ENCODE measurements at places on chromosomes 7 and 10.

- no peak for DNase-seq
Measured at GRCh38 chr7:6387734-6388294, 59.9 kb downstream of the DAGLB start.

GRCh38 chr10:77431209-77431611 is 206.4 kb downstream of the KCNMA1 start:
- no peak for DNase-seq

DNA sequence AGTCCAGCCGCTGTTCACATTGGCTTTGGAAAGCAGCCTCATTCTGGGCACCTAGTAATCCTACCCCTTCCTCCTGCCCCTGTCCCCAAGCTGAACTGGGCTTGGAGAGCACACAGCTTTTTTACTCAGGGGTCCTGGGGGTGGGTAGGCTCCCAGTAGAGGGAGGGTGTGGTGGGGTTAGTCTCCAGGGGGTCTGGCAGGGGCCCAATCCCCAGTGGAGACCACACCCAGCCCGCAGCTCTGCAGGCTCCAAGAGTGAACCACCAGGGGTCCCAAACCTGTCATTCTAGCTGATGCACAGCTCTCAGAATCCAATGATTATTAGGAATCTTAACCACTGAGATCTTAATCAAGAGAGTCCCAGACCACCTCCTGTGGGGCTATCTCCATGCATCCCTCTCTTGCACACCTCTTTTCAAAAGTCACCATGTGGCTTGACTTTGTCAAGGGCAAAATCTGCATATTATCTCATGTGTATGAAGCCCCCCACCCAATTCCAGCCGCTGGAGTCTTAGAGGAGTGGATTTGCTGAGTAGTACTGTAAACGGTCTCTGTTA is 2.7 kb downstream of the HOXA11 start:
- DNase-seq, result no peak

GRCh38 chr7:18347170-18347569 is 148.4 kb upstream of the HDAC9 start:
- no peak for DNase-seq

DNA sequence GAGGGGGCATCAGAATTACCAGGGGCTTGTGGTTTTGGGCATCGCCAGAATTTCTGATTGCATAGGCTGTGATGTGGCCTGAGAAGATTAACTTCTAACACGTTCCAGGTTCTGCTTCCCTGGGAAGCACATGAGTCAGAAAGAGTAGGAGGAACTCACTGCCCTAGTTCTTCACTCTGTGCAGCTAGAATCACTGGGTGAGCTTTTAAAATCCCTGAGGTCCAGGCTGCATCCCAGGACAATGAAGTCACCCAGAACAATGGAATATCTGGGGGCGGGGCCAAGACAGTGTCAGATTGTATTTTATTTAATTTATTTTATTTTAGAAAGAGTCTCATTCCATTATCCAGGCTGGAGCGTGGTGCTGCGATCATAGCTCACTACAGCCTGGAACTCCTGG is 636.5 kb downstream of the CALN1 start:
- DNase-seq, result no peak

GRCh38 chr10:2094171-2094570 is 356.8 kb upstream of the ADARB2 start:
- no peak for DNase-seq

DNA sequence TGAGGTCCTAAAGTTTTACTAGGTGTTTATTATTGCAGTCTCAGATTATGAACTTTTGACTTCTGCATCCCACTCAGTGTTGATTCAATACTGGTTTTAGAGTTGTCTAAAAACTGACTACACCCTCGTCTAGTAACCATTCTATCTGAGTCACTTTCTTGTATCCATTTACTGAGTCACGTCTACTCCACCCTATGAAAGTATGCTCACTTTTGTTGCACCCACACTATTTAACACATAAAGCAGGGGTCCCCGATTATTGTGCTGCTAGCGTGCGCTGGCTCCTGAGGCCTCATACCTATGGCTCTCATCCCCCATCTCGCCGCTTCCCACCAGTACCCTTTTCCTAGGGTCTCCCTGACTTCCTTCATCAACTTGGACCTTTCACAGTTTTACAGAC is 2.0 kb downstream of the SAMD9 start:
- DNase-seq, result no peak

- no peak for DNase-seq
Measured at GRCh38 chr7:147584771-147585193, 1005.8 kb upstream of the C7orf33 start.

- no peak for DNase-seq
Measured at GRCh38 chr10:132036887-132037675, 28.7 kb upstream of the JAKMIP3 start.

DNA sequence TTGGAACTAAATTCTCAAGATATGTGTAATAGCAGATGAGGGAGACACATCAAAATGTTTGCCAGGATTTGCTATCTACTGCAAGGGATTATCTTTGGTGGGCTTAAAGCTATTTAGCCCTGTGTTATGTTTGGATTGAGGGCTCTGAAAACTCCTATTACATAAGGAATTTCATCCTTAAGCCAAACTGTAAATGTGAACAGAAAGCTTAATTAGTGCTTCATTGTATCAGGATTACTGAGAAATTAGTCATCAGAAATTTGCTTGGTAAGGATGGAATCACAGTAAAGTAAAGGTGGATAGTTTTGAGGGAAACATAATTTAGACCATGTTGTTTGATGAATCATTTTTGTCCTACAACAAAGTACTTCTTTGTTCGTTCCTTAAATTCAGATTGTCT is 8.3 kb downstream of the ANKRD7 start:
- DNase-seq, result no peak

- no peak for DNase-seq
Measured at GRCh38 chr10:71782221-71782916, 9.0 kb upstream of the VSIR start.

DNA sequence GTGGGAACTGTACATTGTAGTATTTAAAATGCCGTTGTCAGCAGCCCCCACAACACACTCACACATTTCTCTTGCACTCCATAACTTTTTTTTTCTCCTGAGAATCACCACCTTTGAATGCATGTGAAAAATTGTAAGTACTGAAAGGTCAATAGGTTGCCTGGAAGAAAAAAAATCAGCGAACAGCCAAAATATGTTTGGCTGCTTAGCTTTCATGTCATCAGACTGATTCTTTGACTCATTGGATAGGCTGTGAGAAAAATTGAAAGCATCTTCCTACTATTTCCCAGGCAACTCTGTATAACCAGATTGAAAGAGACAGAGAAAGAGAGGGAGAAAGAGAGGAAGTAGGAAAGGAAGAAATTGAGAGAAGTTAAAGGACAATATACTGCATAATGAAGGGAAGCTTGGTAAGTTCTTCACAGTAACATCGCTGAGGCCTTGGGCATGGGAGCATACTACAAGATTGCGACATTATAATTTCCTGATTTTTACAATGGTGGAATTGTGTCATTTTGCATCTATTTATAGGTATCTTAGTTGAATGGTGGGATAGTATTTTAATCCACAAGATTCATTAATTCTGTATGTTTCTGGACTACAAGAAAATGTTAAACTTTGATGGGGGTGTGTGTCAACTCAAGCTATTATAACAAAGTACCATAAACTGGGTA is 249.3 kb upstream of the KCND2 start:
- DNase-seq, result no peak

DNA sequence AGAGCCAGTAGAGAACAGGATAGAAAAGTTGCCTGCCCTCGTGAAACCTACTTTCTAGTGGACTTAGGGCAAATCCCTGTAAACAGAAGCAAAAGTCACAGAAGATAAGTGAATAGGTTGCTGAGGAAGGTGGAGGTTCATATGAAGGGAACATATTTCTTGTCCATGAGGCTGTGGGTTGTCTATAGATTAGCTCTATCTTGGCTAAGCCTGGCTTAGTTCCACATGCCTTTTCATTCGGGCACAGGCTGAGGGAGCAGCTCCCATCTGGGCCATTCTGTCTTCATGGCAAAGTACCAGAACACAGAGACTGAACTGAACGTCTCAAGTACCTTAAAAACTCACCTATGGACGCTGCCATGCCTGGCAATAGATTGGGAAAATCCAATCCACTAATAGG is 45.3 kb downstream of the BZW2 start:
- no peak for DNase-seq

- DNase-seq, result no peak
Measured at GRCh38 chr10:99742254-99742653, 10.2 kb downstream of the CUTC start.

GRCh38 chr10:53022611-53023088 is 250.1 kb upstream of the MBL2 start:
- DNase-seq, result no peak

DNA sequence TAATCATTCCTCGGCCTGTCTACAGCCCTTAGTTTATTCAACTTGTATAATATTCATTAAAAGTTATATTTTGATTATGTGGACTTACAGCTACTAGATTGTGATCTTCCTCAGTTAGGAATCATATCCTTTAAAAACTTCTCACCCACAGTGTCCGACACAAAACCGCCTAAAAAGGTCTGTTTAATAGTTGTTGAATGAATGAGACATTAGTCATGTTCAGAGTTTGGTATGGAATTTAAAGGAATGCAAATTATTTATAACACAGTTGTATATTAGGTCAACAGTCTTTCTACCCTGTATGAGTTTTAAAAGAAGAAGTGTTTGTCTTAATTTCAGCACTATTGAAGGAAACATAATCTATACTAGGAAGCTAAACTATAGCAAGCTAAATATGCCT is 390.0 kb downstream of the ARL4A start:
- DNase-seq, result no peak

- no peak for DNase-seq
Measured at GRCh38 chr10:24449321-24449740, 240.4 kb downstream of the KIAA1217 start.

DNA sequence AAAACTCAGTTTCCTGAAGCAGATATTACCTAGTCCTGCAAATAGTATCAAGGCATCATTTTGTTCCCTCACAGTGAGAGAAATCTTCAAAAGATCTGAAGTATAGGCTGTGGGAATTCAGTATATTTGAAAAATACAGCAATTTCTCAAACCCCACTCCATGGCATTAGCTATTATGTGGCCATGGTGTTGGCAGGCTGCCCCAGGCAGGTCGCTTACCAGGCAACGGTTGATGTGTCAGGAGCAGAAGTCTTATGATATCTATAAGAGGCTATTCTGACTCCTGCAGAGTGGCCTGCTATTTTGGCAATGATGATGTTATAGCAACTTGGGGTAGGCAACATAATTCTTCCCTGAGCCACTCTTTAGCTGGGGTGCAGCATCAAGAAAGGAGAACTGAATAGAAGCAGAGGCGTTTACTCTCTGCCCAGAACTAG is 187.9 kb downstream of the PLXDC2 start:
- DNase-seq, result no peak

DNA sequence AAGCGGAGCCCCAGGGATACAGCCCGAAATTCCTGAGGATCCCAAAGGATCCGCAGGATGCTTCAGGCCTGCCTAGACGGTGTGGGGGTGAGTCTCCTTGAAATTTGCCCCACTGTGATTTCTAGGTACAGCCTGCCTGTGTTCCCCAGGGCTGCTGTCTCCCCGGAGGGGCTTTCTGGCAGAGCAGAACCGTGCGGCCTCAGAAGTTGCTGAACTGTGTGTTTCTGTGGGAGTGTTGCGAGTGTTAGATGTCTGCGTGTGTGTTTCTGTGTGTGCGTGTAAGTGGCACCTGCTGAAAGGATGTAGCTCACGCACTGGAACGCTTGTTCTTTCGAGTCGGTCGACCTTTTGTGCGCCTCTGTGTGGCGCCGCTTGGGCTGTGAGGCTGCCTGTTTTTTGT is 27.8 kb upstream of the ZNF273 start:
- DNase-seq, result no peak

DNA sequence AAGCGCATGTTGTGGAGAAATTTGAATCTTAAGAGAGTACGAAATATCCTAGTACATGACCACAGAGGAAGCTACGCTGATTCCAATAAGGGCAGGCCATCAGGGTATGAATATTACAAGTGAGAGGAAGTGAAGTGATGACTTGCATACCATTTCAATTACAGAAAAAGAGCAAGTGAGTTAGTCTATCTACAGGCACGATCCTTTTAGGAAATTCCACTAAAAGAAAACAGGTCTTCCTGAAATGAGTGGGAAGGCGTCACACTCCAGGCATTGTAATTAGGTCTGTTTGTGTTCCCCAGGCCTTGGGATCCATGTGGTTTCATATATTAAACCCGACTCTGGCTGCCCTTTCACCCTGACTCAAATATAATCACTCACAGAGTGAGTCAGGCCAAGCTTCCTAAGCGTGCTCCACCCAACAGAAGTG is 152.5 kb downstream of the SEMA3A start:
- no peak for DNase-seq

- no peak for DNase-seq
Measured at GRCh38 chr7:151696721-151697514, 177.2 kb upstream of the RHEB start.

- DNase-seq, result no peak
Measured at GRCh38 chr10:131978851-131979250, 2.9 kb downstream of the BNIP3 start.

DNA sequence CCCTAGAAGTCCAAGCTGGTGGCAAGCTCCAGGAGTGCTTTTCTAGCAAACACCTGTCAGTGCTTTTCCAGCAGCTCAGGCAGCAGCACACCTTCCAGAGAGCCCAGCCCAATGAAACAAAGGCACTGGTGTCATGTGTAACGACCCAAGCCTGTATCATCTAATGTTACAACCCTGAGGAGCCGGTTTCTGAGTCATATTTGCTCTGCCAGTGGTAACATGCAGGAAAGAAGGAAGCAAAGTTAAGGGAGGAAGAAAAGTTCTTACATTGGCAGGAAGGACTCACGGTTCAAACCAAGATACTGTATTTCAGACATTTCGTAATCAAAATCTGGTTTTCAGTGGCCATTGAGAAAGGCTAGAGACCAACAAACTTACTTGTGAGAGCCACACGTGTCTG is at the start of gene ANKRD22:
TSS of gene ANKRD22 (minus strand) at position 139 of the 400 bp plus-strand sequence. CDS start 237 bp downstream, outside the sequence.
- DNase-seq, result no peak
